ENCODE measurements at places on chromosomes 11 and 22.

DNA sequence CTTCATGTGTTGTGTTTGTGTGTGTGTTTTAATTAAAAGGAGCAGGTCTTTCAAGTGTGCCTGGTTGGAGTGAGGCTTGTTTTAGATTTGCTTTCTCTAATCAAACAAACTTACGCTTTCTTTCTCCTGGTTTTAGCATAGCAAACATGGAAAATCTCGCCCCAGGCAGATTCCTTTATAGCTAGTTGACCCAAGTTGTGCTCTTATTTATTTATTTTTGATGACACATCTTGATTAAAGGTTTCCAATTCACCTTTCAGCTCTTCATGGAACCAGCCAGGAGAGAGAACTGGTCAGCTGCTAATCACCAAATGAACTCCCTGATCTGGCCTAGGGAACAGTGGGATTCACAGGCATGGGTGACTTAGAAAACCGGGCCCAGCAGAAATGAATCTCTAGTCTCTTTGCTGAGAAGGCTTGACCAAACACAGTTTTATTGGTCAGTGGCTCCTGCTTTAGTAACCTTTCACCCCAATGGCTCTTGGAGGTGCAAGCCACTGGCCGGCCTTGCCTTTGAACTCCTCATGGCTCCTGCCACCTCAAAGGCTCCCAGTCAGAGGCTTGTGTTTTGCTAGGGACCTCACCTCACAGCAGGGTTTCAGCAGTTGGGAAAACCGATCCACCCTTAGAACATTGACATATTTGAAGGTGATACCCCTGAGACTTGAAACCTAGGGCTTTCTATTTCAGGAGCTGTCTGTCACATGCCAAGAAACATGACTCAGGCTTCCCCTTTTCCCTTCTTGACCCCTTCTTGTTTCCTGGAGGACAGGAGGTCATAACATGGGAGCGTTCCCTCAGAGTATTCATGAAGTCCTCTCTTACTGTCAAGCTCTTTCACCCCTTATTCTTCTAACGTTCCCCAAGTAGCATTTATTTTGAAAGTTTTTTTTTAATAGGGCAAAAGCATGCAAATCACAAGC lies 48.8 kb downstream of the EXT2 start:
- no peak for DNase-seq

DNA sequence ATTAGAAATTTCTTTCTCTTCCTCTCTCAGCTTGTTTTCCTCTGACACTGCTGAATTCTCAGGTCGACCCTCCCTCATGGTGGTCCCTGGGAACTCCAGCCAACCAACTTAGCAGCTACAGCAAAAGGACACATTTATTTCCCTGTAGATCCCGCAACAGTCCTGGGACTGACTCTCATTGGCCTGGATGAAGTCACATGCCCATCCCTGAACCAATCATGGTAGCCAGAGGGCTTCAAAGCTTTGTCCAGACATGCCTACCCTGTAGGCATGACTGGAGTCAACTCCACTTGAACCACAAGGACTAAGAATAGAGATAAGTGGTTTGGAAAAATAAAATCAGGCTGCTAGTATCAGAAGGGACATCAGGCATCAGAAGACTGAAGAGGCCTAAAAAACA lies 84.6 kb upstream of the LRRC55 start:
- DNase-seq = no peak

DNA sequence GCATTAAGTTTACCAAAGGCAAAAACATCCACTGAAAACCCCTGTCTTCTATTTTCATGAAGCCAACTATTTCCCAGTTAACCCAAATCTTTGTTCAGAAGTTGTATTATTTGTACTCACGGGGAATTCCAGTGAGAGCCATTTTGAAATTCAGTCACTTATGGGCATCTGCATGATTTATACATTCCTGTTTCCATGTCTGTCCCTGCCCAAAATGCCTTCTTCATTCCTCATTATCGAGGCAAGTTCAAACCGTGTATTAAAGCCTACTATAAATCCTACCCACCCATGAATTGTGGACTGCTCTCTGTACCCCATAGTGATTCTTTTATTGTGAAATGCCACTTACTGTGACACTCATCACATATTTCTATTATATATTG lies 772.7 kb downstream of the DLG2 start:
- DNase-seq = no peak

GRCh38 chr22:29204455-29205183 lies 1.1 kb upstream of the EMID1 start:
- no peak for DNase-seq

GRCh38 chr11:123168241-123168640 lies 26.8 kb downstream of the CLMP start:
- DNase-seq = no peak

Measured in GM12892 (cell line).